Left renal cortex interstitium (tissue), 4 donors: ENCODE measurements at places on chromosomes 11 and 22. TPM values are rescaled to one million over a fixed set of nuclear protein-coding genes. Genes with fewer than 3 reads are reported as not detected.
A peak's percentile ranks its signal among the peaks of the same experiment; 100 is the strongest.

EPS8L2 gene
- polyA plus RNA-seq: 161 TPM

PHETA2 gene
- polyA plus RNA-seq: 9.4 TPM

CARNS1 gene
- polyA plus RNA-seq: 4.4 TPM

TYR gene
- not detected for polyA plus RNA-seq

CSNK2A3 gene
- polyA plus RNA-seq: 0.96 TPM

GRCh38 chr11:44849922-44850321 is 100.8 kb downstream of the TP53I11 start:
- no peak for DNase-seq

DNA sequence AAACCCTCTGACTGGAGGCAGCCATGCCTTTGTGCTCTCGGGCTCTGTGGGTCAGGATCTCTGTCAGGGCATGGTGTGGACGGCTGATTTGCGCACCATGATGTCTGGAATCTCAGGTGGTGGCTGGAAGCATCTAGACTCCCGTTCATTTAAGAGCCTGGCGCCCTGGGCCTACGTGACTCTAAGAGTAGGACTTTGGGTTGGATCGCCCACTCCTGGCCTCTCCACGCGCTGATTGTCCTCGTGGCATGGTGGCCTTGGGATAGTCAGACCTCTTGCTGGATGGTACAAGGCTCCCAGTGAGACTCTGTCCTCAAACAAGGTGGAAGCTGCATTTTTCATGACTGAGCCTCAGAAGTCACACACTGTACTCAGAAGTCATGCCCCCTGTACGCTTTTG is 224.3 kb downstream of the TBC1D22A start:
- no peak for DNase-seq

DNA sequence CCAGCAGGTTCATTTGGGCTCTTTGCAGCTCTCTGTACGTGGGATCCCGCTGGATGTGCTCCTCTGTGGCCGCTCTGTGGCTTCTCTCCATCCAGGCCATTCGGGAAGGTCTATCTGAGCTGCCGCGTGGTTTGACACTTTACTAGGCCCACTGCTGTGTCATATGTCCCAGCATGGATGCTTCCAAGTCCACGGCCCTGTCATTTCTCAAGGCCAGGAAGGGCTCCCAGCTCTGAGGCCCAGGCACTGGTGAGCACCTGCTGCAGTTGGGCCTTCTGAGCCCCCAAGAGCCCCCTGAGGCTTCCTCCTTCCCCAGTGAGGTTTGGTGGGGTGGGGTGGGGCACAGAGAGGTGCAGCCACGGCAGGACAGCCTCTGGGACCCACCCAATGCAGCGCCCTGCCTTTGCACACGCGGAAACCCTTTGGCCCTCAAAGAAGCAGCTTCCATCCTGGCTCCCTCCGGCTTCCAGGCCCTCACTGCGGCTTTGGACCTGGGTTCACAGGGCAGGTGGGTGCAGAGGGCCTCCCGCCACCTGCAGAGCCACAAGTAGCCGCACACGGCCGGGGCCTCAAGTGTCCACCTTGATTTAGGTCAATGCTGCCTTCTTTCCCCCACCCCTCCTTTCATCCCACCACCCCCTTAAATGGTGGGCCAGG is 44.5 kb upstream of the FGF3 start:
- no peak for DNase-seq

GRCh38 chr22:36385491-36386350 is 2.0 kb downstream of the MYH9 start:
- no peak for DNase-seq

DNA sequence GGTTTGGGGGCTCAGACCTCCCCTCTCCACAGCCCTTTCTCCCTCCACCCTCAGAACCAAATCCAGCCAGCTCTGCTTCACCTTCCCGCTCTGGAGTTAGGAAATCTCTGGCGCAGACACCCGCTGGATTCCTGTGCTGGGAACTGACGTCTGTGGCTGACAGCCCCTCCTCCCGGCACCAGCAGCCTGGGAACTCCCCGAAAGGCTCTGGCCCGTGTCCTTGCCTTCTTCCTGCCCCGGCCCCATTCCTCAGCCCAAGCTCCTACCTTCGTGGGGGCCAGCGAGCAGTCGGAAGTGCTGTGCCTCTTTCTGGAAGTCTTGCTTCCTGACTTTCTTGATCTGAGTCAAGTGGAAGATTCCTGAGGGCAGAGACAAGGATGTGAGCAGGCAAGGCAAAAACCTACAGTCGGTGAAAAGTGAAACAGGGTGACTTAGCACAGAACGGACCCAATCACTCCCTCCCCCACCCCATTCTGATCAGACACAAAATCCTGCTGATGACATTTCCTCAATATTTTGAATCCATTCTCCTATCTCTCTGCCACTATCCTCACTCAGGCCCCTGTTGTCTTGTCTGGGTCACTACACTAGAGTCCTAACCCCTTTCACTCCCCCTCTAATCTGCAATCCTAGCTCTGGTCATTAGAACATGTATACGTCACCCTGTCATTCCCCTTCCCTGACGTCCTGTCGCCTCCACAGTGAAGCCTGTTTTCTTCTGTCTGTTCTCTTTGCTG is 34.1 kb downstream of the CHRDL2 start:
- no peak for DNase-seq

DNA sequence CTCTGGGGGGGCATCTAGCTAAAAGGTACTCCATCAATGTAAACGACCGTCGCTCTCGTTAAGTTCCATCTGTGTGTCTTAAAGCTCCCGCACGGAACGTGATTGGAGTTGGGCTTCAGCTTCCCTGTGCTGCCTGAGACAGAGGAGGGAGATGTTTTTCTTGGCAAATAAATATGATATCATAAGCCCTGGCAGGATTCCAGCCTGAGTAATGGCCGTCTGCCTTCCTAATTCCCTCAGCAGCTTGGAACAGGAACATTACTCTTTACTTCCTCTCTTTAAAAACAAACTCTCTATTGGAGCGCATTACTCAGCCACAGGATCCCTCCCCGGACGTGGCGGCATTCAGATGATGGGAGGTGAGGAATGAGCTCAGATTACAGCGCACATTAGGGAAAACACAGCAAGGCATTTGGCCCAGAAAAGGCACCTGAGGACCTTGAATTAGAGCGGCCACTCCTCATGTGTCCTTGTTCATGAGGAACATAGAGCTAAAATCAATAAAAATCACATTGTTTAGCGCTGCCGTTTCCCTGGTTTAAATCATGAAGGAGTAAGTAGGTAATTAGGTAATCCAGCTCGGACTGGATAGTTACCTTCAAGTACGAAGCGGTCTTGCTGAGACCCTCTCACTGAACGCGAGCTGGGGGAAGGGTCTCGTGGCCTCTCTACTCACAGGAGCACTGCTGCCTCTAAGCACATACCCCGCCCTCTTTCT is 230.4 kb downstream of the ST3GAL4 start:
- DNase-seq: peak; percentile 72
